ENCODE measurements at places on chromosomes 11 and 22.

DNA sequence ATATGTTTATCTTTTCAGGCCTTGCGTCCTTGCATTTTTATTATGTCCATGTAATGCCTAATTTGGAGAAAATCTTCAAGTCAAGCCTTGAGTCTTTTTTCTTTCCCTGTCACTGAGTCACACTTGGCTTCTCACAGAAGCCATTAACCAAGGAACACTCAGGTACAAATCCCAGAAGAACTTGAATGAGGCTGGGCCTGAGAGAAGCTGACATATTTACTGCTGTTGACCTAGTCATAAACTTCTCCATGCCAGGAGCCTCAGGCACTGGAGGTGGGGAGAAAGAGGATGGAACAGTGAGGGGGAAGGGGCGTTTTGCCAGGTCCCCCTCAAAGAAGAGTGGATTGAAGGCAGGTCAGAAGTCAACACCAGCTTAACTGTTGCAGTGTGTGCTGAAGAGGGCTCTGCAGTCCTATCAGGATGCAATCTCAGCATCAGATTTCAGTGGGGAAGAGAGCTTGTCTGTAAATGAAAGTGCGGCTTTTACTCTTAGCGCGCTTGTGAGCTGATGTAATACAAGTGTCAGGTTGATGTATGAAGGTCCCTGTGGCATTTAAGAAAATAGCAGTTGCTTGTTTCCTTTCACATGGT lies 526.0 kb downstream of the ETS1 start:
- no peak for DNase-seq

GRCh38 chr11:83302151-83302550 lies 16.0 kb upstream of the CCDC90B start:
- DNase-seq, result no peak

- no peak for DNase-seq
Measured at GRCh38 chr11:1146365-1146764, 11.4 kb upstream of the MUC5AC start.

DNA sequence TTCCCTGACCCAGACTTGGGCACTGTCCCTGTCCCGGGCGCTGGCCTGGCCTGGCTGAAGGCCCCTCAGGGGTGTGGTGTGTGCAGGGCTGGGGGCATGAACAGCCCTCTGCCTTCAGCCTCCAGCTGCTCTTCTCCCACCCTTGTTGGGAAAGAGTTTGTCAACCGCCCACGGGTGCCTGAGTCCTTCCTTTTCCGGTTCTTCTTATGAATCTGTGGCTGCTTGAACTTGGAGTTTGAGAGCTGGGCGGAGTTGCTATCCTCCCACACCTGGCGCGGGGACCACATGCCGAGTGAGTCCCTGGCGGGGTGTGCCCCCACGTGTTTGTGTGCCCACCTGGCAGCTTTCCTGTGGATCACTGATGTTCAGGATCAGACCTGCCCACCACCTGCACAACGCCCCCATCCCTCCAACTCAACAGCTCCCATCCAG lies 13.4 kb downstream of the NFAM1 start:
- no peak for DNase-seq

GRCh38 chr11:2554338-2555207 lies 109.8 kb downstream of the KCNQ1 start:
- no peak for DNase-seq

DNA sequence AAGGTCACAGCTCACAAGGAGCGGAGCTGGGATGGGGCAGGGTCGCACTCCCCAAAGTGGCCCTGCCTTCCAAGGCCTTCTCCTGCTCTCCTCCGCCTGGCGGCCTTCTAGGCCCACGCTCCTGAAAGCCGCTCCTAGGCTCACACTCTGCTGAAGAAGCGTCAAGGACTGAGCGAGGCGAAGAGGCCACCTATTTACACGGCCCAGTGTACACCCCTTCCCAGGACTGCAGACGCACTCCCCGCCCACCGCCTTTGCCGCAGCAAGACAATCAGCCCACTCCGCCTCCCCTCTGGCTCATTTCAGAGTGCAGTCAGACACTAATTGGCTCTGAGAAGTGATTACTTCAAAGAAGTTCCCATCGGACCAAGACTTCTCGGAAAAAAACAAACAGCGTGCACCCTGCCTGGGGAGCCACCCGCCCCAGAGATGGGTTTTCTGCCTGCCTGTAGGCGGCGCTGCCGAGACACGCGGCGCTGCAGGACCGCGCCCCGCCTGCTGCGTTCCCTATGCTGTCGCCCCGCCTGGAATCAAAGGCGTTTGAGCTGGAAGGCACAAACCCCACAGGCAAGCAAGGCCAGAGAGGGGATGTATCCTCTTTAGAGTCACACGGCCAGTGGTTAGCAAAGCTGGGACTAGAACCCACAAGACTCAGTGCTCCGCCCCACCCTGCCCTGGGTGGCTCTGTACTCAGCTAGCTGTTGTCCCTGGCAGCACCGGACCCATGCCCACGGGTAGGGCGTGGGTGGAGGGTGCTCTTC lies 414.8 kb downstream of the BUD13 start:
- DNase-seq, result no peak

- no peak for DNase-seq
Measured at GRCh38 chr22:17767233-17768065, 6.8 kb downstream of the BID start.

DNA sequence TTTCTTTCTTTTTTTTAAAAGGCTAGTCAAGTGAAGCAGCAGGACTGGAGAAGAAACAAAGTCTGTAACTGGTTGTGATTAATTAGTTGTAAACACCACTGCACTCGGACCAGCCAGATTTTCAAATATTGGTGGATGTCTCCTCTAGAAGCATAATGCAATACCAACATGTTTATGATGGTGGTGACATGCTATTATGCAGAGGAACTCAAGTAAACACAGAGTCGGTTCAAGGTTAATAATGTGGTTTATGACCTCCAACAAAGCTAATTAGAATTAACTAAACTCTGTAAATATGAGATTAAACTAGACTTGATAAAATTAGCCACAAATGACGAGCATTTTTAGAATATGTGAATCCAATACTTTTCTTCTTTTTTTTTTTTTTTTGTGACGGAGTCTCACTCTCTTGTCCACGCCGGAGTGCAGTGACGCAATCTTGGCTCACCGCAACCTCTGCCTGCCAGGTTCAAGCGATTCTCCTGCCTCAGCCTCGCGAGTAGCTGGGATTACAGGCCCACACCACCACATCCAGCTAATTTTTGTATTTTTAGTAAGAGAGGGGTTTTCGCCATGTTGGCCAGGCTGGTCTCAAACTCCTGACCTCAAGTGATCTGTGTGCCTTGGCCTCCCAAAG lies 11.8 kb upstream of the AGBL2 start:
- DNase-seq, result no peak

DNA sequence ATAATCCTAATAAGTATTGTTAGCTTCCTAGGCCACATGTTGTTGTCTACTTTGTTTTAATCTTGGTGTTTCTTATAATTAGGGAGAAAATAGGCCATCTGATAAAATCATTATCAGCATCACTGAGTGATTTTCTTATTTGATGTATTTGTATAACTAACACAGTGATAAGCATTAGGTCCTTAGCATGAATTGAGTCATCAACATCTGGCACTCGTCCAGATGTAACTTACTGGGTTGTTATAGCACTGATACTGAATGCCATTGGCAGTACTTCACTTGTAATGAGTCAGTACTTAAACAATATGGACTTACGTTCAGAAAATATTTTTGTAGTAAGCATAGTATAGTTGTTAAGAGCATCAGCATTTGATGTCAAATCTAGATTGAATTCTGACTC lies 16.2 kb downstream of the API5 start:
- DNase-seq, result no peak

DNA sequence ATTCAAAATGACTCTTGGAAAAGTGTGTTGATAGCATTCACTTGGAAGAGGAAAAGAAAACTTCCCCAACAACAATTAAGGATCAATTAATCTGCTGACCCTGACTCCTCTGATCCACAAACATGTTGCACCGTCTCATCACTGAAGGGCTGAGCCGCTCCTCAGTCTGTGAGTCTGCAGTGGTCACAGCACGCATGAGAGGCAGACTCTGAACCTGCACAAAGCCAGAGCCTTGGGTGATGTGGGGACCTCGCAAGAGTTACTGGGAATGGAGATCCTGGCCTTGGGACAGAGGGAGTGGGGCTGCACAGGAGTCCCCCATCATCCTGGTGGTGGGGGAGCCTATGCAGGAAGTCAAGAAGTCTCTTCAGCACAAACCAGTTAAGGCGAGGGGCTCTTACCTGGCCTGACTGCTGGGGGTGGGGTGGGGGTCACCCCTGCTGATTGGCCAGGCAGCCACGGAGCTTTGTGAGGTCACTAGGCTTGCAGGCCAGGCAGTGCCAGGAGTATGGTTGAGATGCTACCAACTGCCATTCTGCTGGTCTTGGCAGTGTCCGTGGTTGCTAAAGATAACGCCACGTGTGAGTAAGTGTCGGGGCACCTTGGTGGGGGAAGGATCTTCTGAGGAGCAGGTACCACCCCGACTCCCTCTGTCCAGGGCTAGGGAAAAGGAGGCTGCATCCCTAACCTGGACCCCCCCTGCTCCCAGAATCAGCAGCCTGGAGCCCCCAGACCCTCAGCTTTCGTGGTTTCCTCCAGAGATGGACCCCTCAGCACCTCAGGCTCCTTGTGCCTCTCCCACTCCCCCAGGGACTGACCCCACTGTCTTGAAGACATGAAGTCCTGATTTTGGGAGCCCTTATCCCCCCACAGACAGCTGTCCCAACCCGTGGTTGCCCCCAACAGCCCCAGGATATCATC lies at the start of gene ACR:
ACR (plus strand) TSS at position 477 of the 921 bp plus-strand sequence; CDS start at position 509, 32 bp downstream.
- no peak for DNase-seq

GRCh38 chr11:20671856-20672546 lies 2.6 kb downstream of the NELL1 start:
- no peak for DNase-seq

DNA sequence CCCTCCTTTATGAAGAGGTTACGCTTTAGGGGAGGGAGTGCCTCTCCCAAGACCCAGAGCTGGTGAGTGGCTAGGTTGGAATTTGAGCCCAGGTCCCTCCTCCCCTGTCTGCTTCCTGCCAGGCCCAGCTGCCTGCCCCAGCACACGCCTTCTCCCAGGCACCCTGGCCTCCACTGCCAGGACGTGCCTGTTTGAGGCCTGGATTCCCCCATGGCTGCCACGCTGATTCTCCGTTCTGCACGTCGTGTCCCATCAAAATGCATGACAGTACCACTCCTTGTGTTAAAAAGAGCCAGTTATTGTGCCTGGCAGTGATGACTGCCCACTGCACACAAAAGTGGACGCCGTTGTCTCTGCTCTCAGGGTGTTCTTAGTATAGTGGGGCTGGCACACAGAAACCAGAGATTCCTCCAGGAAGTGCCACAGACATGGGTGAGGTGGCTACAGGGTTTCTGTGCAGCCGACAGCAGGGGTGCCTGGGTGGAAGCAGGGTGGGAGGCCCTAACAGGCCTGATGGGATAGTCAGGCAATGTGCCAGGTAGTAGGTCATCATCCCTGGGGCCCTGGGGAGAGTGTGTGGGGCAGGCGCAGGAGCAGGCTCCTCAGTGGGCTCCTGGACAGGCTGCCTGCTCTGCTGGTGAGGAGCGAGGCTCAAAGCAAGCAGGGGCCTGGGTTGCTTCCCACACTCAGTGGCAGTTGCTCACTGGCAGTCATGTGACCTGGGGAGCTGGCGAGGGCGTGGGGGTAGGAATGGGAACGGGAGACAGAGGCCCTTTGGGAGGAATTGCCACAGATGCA lies 24.2 kb downstream of the MED15 start:
- DNase-seq, result no peak

- DNase-seq, result no peak
Measured at GRCh38 chr11:19345848-19346681, 105.3 kb upstream of the E2F8 start.

DNA sequence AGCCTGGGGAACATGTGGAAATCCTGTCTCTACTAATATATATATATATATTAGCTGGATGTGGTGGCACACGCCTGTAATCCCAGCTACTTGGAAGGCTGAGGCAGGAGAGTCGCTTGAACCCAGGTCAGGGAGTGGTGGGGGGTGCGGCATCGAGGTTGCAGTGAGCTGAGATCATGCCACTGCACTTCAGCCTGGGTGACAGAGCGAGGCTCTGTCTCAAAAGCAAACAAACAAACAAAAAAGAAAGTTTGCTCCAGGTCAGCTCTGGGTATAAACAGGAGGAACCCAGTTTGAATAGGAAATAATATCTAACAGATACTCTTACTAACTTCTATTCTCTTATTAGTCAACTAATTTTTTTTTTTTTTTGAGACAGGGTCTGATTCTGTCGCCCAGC lies 34.3 kb upstream of the CECR2 start:
- DNase-seq, result no peak

GRCh38 chr11:78825591-78826020 lies 250.9 kb upstream of the NARS2 start:
- no peak for DNase-seq

GRCh38 chr11:68914761-68915160 lies 11.1 kb downstream of the IGHMBP2 start:
- no peak for DNase-seq

- DNase-seq, result no peak
Measured at GRCh38 chr22:36026741-36027140, 1.9 kb downstream of the RBFOX2 start.

- DNase-seq, result no peak
Measured at GRCh38 chr22:49668402-49668801, 159.3 kb downstream of the BRD1 start.

DNA sequence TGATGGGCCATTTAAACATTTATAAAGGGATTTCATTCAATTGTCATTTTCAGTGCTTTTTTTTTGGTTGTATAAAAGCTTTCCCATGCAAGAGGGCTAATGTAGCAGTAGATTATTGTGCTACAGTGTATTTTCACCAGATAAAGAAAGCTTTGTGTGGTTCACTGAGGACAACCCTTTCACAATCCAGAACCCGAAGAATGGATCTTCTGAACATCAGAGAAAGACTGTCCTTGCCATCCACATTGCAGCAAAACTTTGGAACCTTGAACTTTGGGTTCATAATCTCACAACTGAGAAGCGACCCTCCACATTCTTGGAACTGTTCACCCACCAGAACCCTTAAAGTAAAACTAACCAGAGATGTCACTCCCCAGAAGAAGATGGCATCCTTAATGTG lies 9.3 kb downstream of the APOBEC3H start:
- DNase-seq, result no peak
